IMR-90 (cell line): ENCODE measurements at places on chromosomes 7 and 10.

GRCh38 chr10:94324609-94325233 lies 38.0 kb downstream of the NOC3L start:
- no peak for DNase-seq

DNA sequence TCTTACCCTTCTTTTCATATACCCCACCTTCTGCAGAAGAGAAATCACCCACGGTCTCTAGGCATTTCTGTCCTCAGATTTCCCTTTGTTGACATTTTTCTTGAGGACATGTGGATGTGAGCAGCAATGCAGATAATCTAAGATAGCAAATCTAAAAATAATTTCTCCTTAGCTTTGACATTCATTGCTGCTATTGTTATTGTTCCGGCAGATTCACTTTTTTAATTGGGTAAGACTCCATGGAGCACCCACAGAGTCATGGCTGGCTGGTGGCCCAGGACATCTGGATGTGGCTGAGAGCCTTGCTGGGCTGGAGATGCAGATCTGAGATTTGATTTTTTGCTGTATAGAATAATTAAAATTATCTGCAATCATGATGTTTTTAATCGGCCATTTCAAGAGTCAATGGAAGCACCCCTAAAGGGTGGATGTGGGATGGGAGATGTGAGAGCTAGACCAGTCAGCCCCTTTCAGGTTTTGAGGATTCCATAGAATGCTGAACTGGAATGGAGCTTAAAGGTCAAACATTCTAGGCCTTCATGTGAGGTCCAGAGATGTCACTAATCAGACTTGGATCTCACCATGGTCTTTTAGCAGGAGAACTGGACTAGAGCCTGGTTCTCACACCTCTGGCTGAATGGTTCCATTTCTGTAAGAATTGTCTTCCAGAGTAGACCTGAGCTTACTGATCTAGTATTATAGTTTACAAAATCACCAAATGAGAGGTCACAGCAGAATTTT lies 37.5 kb downstream of the TAS2R41 start:
- no peak for DNase-seq

- no peak for DNase-seq
These were observed 68.8 kb upstream of the PITRM1 start for GRCh38 chr10:3241274-3241921.

- DNase-seq = no peak
These were observed 213.9 kb downstream of the ELFN1 start for GRCh38 chr7:1883834-1884582.

DNA sequence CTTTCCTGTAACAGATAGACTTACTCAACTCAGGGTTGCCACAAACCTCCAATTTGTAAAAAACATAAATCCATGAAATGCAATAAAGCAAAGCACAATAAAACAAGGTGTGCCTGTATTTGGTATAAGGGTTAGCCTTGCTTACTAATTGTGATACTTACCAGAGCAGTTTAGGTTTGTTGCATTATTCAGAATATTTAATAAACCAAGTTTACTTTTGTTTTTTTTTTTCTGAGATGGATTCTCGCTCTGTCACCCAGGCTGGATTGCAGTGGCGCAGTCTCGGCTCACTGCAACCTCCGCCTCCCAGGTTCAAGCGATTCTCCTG lies 79.6 kb downstream of the SEC61G start:
- no peak for DNase-seq
